ENCODE measurements at places on chromosomes 12 and 14. TPM values are rescaled to one million over a fixed set of nuclear protein-coding genes. Genes with fewer than 3 reads are reported as not detected.

RHOJ gene
- total RNA-seq, result not detected

MFAP5 gene
- not detected for total RNA-seq

RERGL gene
- not detected for total RNA-seq

RAD9B gene
- 0.31 TPM for total RNA-seq

RFX4 gene
- total RNA-seq, result not detected

MYO1H gene
- total RNA-seq, result not detected

COCH gene
- total RNA-seq, result 20.4 TPM

FITM1 gene
- 0.13 TPM for total RNA-seq

CDCA3 gene
- 83.5 TPM for total RNA-seq

STAC3 gene
- 0.53 TPM for total RNA-seq

ACOT6 gene
- total RNA-seq, result not detected

CD4 gene
- total RNA-seq, result not detected

PLA2G1B gene
- not detected for total RNA-seq

OTOGL gene
- total RNA-seq, result not detected

OR4K5 gene
- total RNA-seq, result not detected

PNN gene
- total RNA-seq, result 50.9 TPM

NTS gene
- total RNA-seq, result 81.3 TPM

CRIP1 gene
- 1,885 TPM for total RNA-seq

CCDC91 gene
- 23.3 TPM for total RNA-seq

RIMBP2 gene
- 0.01 TPM for total RNA-seq

SALL2 gene
- 1.4 TPM for total RNA-seq

NRXN3 gene
- 1.2 TPM for total RNA-seq

KRT7 gene
- total RNA-seq, result 3,814 TPM

PROX2 gene
- not detected for total RNA-seq

FAM161B gene
- total RNA-seq, result 2.2 TPM

TMTC1 gene
- total RNA-seq, result 0.06 TPM

SPTB gene
- 0.86 TPM for total RNA-seq

CLEC4C gene
- total RNA-seq, result not detected

IQSEC3 gene
- not detected for total RNA-seq

CPNE6 gene
- total RNA-seq, result not detected

LRTM2 gene
- not detected for total RNA-seq

BICDL1 gene
- 4.5 TPM for total RNA-seq

CD163L1 gene
- total RNA-seq, result 0.52 TPM

TAS2R50 gene
- total RNA-seq, result not detected

GRIP1 gene
- 0.71 TPM for total RNA-seq

GALNT16 gene
- total RNA-seq, result 3.6 TPM

Data from A549 treated with CpdA at 1 μM for 4 hours (cell line).